ENCODE measurements at places on chromosomes 11 and 22. TPM values are rescaled to one million over a fixed set of nuclear protein-coding genes. Genes with fewer than 3 reads are reported as not detected.

BCO2 gene
- total RNA-seq, result 0.19 TPM

CAT gene
- 29.8 TPM for total RNA-seq

P2RY2 gene
- not detected for total RNA-seq

ASPHD2 gene
- 8.7 TPM for total RNA-seq

MS4A1 gene
- total RNA-seq, result not detected

MCAT gene
- total RNA-seq, result 34.6 TPM

ZFTA gene
- total RNA-seq, result 18.6 TPM

SESN3 gene
- total RNA-seq, result 1.5 TPM

RBMXL2 gene
- not detected for total RNA-seq

Measured in HT1080 (cell line).